ENCODE measurements at places on chromosomes 12 and 14. TPM values are rescaled to one million over a fixed set of nuclear protein-coding genes. Genes with fewer than 3 reads are reported as not detected.

DNA sequence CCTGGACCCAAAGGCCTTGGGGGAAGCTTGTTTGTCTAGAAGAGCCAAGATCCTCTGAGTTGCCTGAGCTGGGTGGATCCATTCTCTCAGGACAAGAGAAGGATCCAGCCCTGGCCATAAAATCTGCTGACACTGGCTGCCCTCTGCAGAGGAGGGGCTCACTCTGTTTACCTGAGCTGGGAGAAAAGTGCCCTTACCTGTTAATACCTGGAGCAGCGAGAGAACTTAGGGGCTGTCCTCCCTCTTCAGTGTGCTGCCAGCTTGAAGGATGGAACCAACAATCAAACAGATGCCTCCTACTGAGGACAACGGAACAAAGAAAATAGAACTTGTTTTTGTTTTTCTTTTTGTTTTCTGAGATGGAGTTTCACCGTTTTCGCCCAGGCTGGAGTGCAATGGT lies 7.3 kb upstream of the KRT7 start:
- H3K4me1 ChIP-seq, result no peaks in the 10 kb centered on the region
- no peak for DNase-seq

DNA sequence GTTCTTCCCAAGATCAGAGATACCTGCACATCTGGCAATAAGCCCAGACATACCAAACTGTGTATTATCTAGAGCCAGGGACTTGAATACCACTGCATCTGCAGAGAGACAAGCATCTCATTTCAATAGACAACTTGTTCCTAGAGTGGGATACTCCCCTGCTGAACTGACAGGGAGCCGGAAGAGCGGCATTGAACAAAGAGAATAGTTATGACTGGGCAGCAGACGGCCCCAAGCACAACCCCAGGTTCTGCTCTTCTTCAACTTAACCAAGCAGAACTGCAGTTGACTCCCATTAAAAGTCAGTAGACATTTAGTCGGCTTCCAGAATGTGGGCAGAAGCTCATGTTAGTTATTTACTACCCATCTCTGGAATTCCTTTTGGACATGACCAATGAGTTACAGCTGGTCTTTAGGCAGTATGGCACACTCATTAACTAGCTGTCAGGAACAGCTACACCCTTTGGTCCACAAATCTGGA lies 112.9 kb downstream of the HMGA2 start:
- no peak overlapping the region for H3K4me3 ChIP-seq
- H3K36me3 ChIP-seq, result no peaks in the 10 kb centered on the region
- no peak for DNase-seq
- H3K27me3 ChIP-seq, result peaks cover 5% of the 10 kb centered on the region

GRCh38 chr14:77084985-77085384 lies 13.1 kb upstream of the CIPC start:
- no peaks in the 10 kb centered on the region for H3K36me3 ChIP-seq
- H3K4me3 ChIP-seq, result no peak overlapping the region
- H3K27me3 ChIP-seq, result no peaks in the 10 kb centered on the region
- H3K27ac ChIP-seq, result no peak overlapping the region
- DNase-seq, result no peak

DNA sequence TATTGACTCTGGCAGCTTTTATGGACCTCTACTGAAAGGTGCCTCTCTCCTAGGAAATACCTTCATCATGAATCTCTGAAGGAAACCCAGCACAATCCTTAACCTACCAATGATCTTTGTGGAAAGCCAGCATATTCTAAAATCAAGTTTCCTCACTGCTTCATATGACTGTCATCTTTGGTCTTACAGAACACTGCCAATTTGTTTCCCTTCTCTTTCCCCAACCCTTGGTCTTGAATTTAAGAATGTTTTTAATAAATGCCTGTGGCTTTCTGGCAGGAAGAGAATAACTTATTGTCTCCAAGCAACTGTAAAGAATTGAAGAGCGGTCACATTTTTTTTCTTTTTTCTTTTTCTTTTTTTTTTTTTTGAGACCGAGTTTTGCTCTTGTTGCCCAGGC lies 427.6 kb downstream of the IPO8 start:
- no peaks in the 10 kb centered on the region for H3K27me3 ChIP-seq
- no peak overlapping the region for H3K4me3 ChIP-seq
- no peaks in the 10 kb centered on the region for H3K36me3 ChIP-seq
- H3K4me1 ChIP-seq, result no peaks in the 10 kb centered on the region

The RGS6 gene
- total RNA-seq, result 0.60 TPM

All from CD8-positive, alpha-beta memory T cell (primary cell).